ENCODE measurements at places on chromosomes 5 and 9.

DNA sequence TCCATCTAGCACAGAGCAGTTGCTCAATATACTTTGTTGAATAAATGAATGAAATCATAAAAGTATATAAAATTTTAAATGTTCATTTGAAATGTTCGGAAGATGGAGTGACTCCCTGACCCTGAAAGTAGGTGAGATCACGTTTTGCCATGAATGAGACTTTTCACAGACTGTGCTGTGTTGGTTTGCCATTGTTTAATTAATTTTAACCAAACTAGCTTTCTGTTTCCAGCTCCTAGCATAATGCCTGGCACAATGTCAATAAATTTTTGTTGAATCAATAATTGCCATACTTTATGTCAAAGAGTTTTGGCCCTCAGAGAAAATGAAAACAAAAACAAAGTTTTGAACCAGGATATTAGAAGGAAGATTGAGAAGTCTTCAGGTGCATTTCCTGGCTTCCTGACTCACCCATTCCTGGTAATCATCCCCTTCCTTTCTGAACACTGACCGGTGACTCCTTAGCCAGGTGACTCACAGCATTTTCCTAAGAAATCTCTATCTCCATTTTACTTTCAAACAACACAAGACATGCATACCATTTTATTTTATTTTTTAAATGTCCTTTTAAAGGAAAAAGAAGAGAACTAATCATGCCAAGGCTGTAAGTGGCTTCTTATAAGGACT lies 15.1 kb downstream of the SLC28A3 start:
- DNase-seq = peak; percentile 15

DNA sequence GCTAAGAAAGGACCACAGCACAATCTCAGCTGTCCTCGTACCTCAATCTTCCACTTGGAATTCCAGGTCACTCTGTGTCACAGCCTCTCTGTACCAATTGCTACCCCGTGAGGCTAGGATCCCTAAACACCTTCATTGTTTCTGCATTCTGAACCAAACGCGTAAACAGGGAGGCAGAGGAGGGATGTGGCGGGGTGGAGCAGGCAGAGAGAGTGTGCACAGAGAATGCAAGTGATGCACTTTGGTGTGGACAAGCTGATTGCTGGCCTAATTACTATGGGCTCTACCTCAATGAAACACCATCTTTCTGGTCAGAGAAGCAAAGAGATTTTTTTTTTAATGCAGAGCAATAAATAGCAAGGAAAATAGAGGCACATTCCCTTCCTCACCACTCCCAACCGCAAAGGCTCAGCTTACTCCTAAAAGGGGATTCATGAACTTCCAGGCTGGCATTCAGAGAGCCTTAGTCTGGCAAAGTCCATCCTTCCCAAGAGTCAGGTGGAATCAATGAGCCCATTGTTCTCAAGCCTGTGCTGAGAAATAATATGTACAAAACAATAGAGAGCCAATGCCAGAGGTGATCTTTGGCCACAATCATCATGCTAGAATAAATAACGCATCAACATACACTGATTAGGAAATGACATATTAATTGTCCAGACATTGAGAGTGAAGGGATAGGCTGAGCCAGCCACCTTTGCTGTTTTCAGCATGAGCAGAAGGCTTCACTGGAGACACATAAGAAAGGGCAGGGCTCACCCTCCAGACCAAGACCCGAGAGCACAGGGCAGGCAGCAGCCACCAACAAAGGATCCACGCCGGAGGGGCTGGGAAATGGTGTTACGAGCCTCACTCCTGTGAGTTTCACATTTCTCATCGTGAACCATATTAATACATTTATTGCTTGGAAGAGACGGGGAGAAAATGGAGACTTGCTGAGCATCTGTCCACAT lies 278.8 kb downstream of the ENC1 start:
- no peak for DNase-seq

- DNase-seq = no peak
Measured at GRCh38 chr9:119974026-119974425, 604.8 kb upstream of the BRINP1 start.

GRCh38 chr5:103480246-103480645 lies 82.3 kb downstream of the NUDT12 start:
- no peak for DNase-seq

- no peak for DNase-seq
Measured at GRCh38 chr9:104073770-104074133, 20.4 kb upstream of the SMC2 start.

DNA sequence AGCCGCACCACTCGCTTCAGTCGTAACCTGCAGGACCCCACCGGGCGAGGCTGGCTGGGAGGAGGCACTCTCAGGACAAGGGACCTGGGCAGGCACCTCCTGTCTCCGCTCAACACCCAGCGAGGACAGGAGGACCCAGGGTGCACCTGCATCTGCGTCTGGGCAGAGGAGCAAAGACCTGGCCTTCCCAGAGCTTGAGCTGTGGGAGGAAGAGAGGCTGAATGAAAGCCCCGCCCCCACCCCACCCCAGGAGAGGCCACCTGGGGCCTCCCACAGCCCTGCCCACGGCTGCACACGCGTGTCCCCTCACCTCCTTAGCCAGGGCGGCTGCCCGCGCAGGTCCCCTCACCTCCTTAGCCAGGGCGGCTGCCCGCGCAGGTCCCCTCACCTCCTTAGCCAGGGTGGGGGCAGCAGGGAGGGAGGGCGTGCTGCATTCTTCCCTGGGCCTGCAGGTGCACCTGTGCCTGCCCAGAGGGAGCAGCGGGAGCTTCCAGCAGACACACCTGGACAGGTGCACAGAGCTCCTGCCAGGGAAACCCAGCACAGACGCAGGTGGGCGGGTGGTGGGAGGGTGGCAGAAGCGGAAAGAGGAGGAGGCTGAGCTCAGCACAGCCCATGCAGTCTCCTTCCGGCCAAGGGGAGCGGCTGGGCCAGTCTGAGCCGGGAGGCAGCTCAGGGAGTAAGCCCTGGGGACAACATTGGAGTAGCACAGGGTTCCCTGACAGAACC lies 18.5 kb upstream of the SLC12A7 start:
- no peak for DNase-seq

GRCh38 chr9:107928701-107929371 lies 439.3 kb upstream of the KLF4 start:
- DNase-seq = no peak

DNA sequence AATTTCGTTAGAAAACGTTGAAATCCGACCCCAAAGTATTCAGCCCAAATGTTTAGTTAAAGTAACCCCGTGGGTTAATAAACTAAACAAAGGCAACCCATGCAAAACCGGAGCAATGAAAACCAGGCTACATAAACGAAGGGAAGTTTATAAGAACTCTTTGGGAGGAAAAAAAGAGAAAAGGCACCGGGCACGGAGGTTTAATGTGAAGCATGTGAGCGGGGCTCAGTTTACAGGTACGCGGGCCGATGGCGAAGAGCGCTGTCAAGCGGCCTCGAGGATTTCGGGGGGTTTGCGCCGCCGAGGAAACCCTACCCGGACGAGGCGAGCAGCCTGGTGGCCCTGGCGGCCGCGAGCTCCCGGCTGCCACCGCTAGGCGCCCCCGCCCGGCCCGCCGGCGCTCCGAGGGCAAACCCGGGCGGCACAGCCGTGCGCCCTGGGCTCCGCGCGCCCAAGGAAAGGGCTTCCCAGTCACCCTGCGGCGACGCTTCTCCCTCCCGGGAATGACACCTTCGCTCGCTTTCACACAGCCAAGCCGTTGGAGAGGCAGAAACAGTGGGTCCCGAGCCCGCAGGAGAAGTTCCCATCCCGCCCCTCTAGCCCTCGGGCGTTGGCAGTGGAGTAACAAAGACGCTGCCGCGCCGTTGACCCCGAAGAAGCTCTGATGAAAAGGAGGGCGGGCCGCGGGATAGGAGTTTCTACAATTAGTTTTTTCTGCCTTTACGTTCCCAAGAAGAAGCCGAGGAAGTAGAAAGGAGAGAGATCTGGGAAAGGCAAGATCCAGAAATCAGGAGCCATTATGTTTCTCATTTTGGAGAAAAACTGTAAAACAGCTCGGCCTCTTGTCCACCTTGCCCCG lies 126.0 kb downstream of the TMEM174 start:
- no peak for DNase-seq

DNA sequence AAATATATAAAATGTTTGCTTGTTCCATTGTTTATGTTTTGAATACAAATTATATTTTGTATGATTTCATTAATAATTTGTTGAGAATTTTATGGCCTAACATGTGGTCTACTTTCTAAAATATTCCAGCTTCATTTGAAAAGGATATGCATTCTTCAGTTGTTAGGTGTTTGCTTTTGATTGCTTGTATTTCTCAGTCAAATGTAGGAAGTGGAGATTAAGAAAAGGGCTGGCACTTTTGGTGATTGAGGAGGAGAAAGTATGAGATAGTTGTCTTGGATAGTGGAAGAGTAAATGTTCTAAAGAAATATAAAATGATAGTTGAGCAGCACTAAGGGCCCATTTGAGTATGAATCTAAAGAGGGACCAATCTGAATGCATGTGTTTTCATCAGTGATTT lies 23.1 kb downstream of the JAK2 start:
- no peak for DNase-seq

DNA sequence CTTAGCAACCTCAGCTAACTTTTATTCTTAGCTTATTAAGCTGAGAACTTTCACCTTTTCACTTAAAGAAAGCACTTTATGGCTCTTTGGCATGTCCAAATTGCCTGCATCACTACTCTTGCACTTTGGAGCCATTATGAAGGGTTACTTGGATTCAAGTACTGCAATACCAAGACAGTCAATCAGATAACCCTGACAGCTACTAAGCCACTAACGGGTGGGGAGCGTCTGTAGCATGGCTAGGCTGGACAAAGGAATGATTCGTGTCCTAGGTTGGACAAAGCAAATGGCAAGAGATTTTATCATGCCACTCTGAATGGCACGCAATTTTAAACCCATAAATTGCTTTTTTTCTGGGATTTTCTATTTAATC lies 39.6 kb downstream of the TRPM6 start:
- DNase-seq = no peak

- no peak for DNase-seq
Measured at GRCh38 chr5:2317540-2317939, 433.9 kb downstream of the IRX2 start.

DNA sequence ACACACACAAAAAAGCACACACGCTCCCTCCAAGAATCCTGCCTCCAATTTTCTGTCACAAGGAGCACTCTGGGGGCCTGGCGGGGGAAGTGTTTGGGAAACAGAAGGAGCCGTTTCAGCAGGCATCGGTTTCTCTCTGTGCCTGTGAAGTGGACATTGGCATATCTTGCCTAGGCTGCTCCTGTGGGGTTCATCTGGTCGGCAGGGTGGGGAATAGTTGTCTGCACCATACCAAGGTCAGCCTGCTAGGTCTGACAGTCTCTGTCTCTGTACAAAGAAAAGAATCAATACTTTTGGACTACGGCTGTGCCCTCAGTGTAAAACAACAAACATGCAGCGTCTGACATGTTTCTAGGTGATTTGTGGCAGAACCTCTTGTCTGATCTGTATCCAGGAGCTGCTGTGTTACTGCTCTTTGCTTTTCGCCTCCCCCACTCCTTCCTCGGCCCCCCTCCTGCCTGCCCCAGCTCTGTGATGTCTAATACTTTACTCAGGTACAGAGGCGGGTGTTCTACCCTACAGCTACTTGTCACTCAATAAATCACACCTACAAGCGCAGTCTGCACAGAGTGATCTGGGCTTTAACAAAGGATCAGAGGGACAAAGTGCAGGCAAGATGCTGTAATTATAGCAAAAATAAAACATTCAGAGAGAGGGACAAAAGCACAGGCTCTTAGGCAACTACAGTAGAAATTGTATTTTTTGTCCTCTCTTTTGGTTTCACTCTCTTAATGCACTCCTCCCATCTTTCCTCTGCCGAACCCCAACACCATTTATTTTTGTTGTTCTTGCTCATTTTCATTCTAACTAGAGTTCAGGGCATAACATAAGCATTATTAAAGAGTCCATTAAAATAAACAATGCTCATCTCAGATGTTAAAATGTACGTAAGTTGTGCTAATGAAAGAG lies 216.7 kb downstream of the BNC2 start:
- no peak for DNase-seq

- DNase-seq = no peak
Measured at GRCh38 chr5:103362211-103362610, 103.6 kb downstream of the MACIR start.

- no peak for DNase-seq
Measured at GRCh38 chr9:16670791-16671190, 199.7 kb downstream of the BNC2 start.

DNA sequence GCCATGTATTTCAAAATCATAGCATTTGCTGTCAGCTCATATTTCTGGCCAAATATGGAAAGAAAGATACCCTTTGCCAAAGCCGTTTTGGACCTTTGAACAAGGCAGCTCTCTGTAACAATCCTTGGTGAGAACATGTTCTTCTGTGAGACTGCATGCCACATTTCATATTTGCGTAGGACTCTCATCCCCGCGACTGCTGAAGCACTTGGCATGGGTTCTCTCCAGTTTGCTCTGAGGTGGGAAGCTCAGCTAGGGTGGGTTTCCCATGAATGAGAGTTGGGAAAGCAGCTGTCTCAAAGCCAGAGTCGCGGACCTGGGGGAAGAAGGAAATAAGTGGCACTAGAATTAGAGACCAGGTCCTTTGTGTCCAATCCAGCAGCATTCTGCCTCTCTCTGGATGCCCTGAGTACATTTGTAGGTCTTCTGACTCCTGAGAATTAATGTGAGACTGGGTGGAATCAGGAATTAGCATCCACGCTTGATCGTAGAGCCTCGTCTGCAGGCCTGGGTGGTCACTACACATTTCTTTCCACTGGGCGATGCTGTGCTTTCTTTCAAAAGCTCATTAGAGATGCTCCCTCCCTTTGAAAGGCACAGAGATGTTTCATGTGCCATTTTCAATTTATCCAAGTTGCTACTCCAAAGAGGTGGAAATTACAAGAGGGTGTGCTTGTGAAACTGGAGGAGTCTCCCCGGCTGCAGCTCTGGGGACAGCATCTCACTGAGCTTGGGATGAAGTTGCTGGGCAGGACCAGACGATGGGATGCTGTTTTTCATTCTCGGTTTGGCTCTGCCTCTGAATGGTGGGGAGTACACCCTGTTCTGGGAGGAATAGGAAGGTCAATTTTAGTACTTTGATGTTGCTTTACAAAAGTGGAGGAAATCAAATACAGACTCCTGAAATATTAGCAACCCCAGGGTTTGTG lies 197.2 kb downstream of the GADD45G start:
- DNase-seq = no peak

GRCh38 chr9:31500422-31500821 lies 884.0 kb upstream of the ACO1 start:
- DNase-seq = no peak

- peak; percentile 68 for DNase-seq
Measured at GRCh38 chr5:88660947-88661805, 221.8 kb downstream of the MEF2C start.

DNA sequence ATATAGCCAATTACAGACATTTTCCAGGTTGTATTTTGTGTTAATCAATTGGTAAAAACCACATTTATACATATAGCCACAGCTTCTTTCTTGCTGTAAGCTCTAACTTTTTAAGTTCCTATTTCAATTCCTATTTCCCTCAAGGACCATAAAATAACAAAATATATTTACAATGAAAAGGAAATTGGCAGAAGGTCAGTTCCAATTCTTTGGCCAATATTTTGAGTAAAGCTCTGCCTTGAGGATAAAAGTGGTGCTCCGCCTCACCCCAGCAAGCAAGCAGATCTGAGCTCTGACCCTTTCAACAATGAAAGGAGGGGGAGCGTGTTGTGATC lies 203.4 kb upstream of the RASEF start:
- no peak for DNase-seq

Measured in HCT116 (cell line).